ENCODE measurements at places on chromosomes 3 and 15.

DNA sequence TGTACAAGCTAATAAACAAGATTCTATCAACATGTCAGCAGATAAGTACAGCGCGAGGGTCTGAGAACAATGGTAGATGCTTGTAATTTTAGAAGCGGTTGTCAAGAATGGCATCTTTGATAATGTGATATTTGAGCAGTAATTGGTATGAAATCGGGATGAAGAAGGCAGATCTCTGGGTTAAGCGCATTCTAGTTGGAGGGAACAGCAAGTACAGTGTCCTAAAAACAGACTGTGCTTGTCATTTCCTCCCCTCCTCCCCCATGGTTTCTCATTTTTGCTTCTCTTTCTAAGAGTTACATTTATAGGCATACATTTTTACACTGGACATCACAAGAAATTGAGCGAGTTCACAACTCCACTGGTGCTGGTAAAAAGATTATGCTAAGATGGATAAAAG, 23.3 kb downstream of the TGFBR2 start:
- DNase-seq, result no peak

DNA sequence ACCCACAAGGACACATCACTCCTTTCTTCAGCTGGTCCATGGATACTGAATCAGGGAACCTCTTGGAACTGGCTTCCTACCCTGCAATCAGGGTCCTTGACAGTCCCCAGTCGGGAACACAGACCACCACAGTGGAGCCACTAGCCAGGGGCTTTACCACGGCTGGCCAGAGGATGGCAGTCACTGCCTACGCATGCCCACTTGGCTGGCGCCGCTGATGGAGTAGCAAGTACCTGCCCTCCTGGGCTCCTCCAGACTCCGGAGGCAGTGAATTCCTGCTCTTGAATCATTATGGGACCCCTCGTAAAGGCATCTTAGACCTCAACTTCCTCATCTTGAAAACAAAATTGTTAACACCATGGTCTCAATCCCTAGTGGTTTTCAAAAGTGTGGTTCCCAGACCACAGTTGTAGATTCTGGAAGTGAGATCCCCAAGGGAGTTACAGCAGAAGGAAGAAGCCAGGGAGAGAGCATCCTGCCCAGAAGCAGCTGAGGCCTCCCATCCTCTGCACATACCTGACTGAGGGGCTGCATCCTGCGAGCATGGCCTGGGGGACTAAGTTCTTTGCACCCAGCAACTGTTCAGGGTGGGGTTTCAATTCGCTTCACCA, 9.1 kb upstream of the SKIC8 start:
- DNase-seq, result peak; percentile 74

DNA sequence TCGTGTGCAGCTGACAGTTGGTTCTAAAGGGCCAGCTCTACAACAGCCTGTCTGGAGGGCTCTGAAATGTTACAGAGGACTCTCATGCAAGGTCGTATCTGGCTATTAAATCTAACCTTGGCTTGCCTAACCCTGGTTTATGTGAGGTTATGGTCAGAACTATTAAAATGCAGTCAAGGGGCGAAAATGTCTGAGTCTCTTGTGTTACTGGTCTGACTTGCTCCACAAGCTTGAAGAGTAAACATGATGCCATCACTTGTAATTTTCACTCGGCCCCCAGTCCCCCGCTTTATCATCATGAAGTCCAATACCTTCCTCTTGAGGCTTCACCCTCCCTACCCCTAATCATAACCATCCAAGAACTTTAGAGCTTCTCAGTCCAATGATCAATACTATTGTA, 9.4 kb downstream of the ENTPD3 start:
- no peak for DNase-seq

- DNase-seq, result no peak
Observed at GRCh38 chr15:29686079-29686425, 136.2 kb downstream of the TJP1 start.

- DNase-seq, result no peak
Observed at GRCh38 chr3:195703776-195704175, 17.0 kb upstream of the MUC20 start.

- DNase-seq, result no peak
Observed at GRCh38 chr3:88025001-88025552, 33.7 kb downstream of the CGGBP1 start.

- DNase-seq, result no peak
Observed at GRCh38 chr3:9225268-9225667, 24.2 kb downstream of the SRGAP3 start.

DNA sequence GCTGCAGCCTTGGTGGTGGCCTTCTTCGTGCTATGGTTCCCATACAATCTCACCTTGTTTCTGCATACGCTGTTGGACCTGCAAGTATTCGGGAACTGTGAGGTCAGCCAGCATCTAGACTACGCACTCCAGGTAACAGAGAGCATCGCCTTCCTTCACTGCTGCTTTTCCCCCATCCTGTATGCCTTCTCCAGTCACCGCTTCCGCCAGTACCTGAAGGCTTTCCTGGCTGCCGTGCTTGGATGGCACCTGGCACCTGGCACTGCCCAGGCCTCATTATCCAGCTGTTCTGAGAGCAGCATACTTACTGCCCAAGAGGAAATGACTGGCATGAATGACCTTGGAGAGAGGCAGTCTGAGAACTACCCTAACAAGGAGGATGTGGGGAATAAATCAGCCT, 10.4 kb downstream of the CYP8B1 start:
- no peak for DNase-seq

DNA sequence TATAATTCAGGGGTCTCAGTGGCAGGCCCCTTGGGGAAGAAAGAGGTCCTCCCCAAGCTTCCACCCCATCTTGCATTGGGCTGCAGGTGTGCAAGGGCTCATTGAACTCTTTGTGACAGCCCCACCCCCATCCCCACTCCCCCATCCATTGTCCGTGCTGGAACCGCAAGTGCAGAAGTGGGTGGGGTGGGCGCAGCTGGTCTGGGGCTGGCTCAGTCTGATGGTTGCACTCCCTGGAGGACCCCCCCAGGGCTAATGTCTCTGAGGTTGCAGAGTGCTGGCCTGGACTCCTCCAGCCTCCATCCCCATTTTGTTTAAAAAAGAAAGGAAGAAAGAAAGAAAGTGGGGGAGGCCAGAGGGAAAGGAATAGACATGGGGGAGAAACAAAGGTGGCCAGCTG, 42.3 kb upstream of the ARL8B start:
- no peak for DNase-seq

DNA sequence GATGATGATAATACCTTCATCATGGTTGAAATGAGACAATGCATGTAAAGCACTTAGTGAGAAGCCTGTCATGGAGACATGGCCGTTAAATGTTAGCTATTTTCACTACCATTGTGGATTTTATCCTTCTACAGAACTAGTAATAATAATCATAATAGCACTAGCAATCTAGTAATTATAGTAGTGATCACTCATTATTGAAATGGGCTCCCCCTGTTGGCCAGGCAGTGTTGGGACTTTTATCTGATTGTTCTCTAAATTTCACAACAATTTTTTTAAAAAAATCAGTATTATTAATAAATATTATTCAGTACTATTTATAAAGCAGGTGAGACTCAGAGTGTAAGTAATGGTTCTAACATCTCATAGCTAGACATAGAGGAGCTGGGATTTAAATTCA, 396.3 kb downstream of the IL5RA start:
- DNase-seq, result no peak

GRCh38 chr3:62277986-62278385, 95.4 kb downstream of the FEZF2 start:
- no peak for DNase-seq

DNA sequence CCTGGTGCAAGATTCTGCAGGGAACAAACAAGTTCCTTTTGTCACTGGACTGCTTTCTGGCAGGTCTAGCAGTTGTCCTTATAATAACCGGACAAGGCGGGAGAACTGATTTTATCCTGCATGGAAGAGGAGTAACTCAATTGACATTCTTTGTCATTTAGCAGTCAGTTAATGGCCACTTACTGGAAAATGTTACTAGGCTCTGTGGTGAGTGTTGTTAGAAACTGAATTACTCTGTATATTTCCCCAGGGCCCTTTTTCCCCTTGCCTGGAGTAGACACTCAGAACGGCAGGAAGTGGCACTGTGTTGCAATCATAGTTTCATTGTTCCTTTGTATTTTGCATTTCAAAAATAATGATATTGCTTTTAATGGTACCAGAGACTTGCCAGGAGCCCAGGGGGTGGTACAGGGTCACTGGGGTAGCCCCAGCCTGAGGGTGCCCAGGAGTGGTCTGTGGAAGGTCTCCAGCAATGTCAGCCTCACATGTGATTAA, 318.6 kb upstream of the LRRFIP2 start:
- DNase-seq, result no peak

DNA sequence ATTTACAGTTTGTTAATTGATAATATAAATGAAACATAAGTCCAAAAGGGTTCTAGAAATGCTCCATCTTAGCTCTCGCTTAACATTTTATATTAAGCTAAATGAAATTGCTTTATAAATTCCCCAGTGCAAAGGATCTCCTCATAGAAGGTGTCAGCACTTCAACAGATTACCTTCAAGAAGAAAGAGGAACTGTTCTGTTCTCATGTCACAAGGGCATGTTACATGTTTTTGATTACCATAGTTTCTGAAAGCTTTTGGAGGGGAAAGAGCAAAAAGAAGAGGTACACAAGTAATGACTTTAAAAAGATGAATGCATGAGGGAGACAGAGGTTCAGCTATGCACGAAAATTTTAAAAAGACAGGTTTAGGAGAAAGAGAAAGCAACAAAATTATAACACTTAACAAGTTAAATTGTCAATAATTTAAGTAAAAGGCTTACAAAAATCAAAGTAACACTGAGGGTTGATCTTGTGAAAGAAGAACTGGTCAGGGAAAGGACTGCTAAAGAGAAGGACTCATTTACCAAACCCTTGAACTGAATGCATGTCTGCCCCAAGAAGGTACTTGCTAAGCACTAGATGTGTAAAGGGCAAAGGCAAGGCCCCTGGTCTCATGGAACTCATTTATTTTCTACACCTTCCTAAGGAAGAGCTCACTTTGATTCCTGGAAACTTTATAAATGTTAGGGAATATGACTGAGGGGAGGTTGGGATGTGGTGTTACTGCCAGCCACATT, 45.1 kb downstream of the CCDC191 start:
- DNase-seq, result no peak

- peak; percentile 27 for DNase-seq
Observed at GRCh38 chr15:68431792-68432401, at the start of gene ITGA11. TSS of gene ITGA11 (minus strand) at chr15:68432163. CDS start at chr15:68432066, 97 bp downstream.

- DNase-seq, result no peak
Observed at GRCh38 chr15:69498987-69499386, 46.4 kb downstream of the RPLP1 start.

- no peak for DNase-seq
Observed at GRCh38 chr3:115548611-115549010, 74.7 kb upstream of the GAP43 start.

- DNase-seq, result no peak
Observed at GRCh38 chr3:18354701-18355100, 70.4 kb downstream of the SATB1 start.

DNA sequence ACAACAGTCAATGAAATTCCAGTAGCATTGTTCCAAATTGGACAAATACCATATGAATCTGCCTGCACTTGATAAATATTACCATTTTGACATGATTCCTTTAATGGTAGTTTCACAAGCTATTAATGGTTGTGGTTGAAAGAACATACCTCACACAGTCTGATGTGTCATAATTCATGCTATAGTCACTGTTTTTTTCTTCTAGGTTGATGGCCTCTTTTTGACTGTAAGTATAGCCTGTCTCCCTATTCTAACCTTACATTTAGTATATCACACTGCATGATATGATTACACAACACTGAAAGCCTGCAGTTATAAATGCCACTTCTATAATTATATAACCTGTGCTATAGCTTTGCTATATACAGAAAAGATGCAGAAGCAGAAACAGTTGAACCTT, 834.1 kb downstream of the NSUN3 start:
- DNase-seq, result no peak

- DNase-seq, result no peak
Observed at GRCh38 chr3:30682434-30683155, 76.2 kb downstream of the TGFBR2 start.

DNA sequence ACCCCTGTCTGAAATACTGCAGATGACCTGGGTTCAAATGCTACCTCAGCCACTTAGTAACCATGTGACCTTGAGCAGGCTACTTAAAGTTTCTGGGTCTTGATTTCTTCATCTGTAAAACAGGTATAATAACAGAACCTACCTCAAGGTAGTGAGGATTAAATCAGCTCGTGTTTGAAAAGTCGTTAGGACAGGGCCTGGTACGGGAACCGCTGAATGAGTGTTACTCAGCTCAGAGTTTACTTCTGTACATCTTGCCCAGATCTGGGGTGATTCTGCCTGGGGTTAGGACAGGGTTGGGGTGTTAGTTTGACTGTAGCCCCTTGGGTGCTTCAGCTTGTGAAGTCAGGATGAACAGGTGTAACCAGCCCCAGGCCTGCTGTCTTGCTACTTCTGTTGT, 1.8 kb downstream of the SEMA4B start:
- DNase-seq, result no peak

- DNase-seq, result no peak
Observed at GRCh38 chr3:177640319-177640965, 443.2 kb upstream of the TBL1XR1 start.

- peak; percentile 31 for DNase-seq
Observed at GRCh38 chr3:28317438-28318022, 31.0 kb upstream of the ZCWPW2 start.

- no peak for DNase-seq
Observed at GRCh38 chr3:42489116-42489936, 13.1 kb upstream of the VIPR1 start.

DNA sequence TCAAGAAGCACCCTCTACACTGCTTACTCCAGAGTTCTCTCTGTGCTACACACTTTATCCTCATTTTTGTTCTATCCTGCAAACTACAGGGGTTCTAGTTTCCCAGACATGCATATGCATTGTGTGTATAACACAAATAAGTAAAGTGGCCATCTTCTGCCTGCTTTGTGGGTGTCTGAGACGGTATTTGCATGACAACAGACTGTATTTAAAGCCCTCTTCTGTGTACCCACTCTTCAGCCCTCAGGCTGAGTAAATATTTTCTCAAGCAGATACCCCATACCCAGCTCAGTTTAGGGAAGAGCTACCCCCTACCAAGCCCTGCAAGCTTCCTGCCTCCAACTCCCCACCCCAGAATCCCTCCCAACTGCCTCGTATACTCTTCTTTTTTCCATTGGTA, 31.7 kb downstream of the SYNPR start:
- DNase-seq, result no peak

- no peak for DNase-seq
Observed at GRCh38 chr3:14452740-14453710, 50.6 kb downstream of the SLC6A6 start.

- no peak for DNase-seq
Observed at GRCh38 chr3:100256731-100257151, 4.1 kb upstream of the TBC1D23 start.

- no peak for DNase-seq
Observed at GRCh38 chr15:81301815-81302399, 22.0 kb downstream of the STARD5 start.

Data from NCI-H2171 (cell line).